GM23248 (cell line): ENCODE measurements at places on chromosomes 16 and 17. TPM values are rescaled to one million over a fixed set of nuclear protein-coding genes. Genes with fewer than 3 reads are reported as not detected.

DNA sequence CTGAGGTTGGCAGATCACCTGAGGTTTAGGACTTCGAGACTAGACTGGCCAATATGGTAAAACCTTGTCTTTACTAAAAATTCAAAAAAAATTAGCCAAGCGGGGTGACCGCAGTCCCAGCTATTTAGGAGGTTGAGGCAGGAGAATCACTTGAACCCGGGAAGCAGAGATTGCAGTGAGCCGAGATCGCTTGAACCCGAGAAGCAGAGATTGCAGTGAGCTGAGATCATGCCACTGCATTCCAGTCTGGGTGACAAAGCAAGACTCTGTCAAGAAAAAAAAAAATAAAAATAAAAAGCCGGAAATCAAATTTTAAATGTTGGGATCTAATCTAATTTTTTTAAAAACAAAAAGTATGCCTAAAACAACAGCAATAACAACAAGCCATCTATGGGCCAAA is 56.3 kb downstream of the ABCC1 start:
- no peak for DNase-seq

DNA sequence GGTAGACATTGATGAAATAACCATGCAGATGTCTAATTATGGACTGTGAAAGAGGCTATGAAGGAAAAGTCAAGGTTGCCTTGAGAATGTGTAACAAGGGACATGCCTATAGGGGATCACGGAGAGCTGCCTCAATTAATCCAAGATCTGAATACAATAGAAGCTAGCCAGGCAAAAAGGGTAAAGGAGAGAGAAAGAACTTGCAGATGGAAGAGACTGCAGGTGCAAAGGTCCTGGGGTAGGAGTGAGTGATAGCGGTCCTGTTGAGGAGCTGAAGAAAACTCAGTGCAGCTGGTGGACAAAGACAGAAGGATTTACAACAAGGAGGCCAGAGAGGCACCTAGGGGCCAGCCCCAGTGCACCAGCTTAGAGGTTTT is 15.9 kb upstream of the TNS4 start:
- DNase-seq = no peak

GRCh38 chr17:74070998-74071679 is 132.3 kb upstream of the RPL38 start:
- DNase-seq = no peak

- DNase-seq = no peak
Measured at GRCh38 chr17:60752873-60753577, 75.4 kb downstream of the BCAS3 start.

- peak; percentile 89 for DNase-seq
Measured at GRCh38 chr17:76382803-76383545, 1.4 kb upstream of the SPHK1 start.

- no peak for DNase-seq
Measured at GRCh38 chr16:76942089-76942488, 248.9 kb upstream of the MON1B start.

DNA sequence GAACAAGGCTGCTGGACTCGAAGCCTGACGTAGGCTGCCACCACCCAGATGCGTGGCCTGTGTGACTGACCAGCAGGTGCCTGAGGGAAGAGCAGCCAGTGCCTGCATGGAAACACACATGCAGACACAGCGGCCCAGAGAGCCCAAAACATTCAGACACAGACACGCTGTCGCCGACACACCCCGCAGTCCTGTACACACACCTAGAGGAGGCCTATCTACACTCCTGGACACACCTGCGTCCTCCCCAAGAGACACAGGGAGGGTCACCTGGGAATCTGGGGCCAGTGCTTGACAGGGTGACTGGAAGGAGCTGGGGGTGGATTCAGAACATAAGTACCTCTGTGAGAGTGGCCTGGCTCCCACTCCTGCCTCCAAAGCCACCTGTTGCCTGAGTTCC is 6.1 kb upstream of the TSPOAP1 start:
- DNase-seq = no peak

- peak; percentile 18 for DNase-seq
Measured at GRCh38 chr17:40633871-40634270, 13.7 kb downstream of the SMARCE1 start.

DNA sequence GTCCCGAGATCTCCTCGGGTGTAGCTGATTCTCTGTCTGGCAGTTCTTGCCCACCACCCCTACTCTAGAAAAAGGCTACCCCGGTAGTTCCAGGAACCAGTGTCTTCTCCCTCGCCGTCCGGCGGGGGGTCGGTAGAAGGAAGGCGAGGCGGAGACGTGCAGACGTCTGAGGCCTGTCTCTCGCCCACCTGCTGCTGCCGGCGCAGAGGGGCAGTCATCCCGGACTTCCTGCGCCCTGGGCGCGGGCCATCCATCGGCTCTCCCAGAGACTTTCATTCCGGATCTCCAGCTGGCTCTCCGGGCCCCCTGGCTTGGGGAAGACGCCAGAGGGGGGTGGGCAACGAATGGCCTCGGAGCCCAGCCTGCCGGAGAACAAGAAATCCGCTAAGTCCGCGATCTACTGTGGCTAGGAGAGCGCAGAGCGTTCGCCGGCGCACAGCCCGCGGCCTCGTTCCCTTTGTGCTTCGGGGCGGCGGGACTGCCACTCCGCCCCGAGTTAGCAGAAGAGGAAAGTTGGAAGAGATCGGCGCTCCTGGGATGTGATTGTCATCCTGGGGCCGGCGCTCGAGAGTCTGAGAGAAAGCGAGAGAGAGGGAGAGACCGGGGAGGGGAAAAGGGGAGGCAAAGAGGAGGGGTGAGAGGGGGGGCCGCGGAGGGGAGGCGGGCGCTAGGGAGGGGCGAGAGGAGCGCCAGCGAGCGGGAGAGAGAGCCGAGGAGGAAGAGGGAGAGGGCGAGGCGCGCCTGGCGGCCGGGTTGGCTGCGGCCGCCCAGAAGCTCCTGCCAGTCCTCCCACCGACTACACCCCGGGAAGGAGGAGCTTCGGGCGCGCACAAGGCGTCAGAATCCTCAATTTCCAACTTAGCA is at the start of gene IRX5:
Gene IRX5 (plus strand): TSS at position 861 of the 864 bp plus-strand sequence. CDS start 334 bp downstream, outside the sequence.
- peak; percentile 98 for DNase-seq

GRCh38 chr17:22512057-22512456 is 819.7 kb downstream of the KCNJ18 start:
- no peak for DNase-seq

GRCh38 chr16:1073566-1074378 is 1.2 kb downstream of the SSTR5 start:
- no peak for DNase-seq

DNA sequence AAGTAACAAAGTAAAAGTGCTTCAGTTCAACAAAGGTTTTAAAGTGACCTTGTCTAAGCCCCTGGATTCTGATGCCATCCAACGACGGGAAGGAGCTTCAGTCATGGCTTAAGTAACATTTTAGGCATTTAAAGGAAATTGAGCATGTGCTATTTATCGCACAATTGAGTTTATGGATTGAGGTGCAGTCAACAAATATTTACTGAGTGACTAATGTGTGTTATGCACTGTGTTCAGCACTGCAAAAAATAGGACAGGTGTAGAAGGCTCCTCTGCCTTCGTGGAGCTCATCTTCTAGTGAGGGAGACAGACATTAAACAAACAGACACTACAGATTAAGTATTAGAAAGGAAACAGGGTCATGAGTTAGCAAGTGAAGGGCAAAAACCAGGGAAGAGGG is 12.5 kb downstream of the TMIGD1 start:
- no peak for DNase-seq

DNA sequence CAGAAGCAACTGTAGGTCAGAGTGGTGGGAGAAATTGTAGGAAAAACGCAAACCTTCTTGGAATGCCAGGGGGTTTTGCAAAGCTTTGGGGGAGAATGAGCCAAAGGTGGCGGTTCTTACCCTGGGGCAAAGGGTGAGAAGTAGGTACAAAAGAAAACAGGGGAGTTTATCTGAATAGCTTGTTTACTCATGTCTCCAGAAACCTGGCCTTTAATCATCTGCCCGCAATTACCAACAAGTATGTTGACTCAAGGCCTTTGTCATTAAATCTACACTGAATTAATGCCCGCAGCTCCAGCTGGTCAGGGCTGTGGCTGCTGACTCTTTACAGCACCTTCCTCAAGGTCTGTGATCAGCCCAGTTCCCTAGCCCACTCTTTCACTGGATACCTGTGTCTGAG is 320.1 kb downstream of the CBLN1 start:
- DNase-seq = no peak

GRCh38 chr17:41118721-41119120 is 548 bp upstream of the KRTAP4-11 start:
- DNase-seq = no peak

DNA sequence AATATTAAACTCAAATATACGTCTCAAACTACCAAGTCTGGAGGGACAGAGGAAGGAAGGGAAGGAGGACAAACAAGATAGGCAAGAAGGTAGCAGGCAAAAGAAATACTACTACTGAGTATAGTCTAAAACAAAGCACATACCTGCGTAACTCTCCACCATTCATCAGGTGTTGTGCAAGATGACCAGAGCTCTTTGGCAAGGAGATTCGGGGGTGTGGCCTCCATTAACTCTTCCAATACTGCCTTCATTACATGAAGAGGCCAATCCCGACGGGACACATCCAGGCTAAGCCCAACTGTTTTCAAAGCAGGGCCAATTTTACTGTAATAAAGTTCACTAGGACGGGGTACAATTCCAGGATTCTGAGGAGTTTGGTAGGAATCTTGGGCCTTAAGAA is 38.2 kb upstream of the ARL6IP1 start:
- DNase-seq = no peak

DNA sequence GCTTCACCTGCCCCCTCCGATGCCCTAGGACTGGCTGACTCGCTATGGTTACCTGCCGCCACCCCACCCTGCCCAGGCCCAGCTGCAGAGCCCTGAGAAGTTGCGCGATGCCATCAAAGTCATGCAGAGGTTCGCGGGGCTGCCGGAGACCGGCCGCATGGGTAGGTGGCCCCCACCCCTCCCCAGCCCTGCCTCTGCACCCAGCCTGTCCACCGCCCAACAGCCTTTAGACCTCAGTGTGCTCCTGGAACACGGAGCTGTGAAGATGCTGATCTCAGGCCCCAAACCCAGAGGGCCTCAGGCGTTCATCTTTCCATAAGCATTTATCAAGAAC is 993 bp downstream of the MMP25 start:
- DNase-seq = no peak

DNA sequence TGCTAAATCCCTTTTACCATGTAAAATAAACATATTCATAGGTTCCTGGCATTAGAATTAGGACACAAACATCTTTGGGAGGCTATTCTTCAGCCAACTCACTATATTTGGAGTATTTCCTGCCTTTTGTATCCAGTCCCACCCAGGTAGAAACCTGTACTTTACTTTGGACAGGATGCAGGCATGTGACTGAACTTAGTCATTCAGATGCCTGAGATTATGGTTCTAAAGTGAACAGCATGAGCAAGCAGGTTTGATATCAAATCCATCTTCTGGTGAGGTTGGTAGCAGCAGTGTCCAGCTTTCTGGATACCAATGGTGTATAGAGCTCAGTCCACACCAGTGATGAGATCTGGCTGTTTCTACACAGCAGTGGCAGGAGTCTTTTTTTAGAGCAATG is 20.2 kb downstream of the CA10 start:
- no peak for DNase-seq

DNA sequence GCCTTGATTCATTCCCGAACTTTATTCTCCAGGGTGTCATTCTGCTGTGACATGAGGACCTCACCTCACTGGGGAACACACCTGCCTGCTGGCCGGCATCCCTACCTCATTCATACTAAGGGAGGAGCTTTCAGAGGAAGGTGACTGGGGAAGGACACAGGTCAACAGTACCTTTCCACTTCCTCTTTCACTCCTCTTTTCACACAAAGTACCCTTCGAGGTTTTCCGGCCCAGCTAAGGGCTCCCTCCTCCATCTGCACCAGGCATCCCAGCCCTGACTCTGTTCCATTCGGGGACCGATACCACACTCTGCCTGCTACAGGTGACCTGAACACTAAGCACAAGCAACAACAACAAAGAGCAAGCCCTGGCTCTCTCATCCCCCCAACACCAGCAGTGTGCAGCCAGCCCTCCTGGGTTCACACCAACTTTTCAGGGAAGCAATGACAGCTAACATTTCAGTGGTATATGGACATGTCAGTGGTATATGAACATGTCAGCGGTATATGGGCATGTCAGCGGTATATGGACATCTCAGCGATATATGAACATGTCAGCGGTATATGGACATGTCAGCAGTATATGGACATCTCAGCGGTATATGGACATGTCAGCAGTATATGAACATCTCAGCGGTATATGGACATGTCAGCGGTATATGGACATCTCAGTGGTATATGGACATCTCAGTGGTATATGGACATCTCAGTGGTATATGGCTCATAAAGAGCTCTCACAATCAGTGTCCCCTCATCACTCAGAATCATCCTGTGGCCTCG is 16.0 kb downstream of the TRIM25 start:
- no peak for DNase-seq

- DNase-seq = no peak
Measured at GRCh38 chr17:75238020-75238580, 23.3 kb downstream of the GGA3 start.

Gene DHRS7C
- not detected in 2 replicates for polyA plus RNA-seq

Gene SEZ6
- not detected in 2 replicates for polyA plus RNA-seq

Gene KRTAP9-6
- not detected in 2 replicates for polyA plus RNA-seq

Gene TMC8
- polyA plus RNA-seq = 0.09 TPM in 1 of 2 replicates, not detected in the other

Gene LRRC59
- 110 and 111 TPM in 2 replicates for polyA plus RNA-seq

Gene ZNF213
- 5.3 and 5.4 TPM in 2 replicates for polyA plus RNA-seq

Gene SEPTIN12
- polyA plus RNA-seq = not detected in 2 replicates

Gene SLC12A3
- not detected in 2 replicates for polyA plus RNA-seq

Gene TSNAXIP1
- polyA plus RNA-seq = 0.79 and 1.2 TPM in 2 replicates

Gene PIEZO1
- 89.7 and 95.3 TPM in 2 replicates for polyA plus RNA-seq

Gene PSMD7
- polyA plus RNA-seq = 155 and 160 TPM in 2 replicates

Gene HSPB9
- 0.34 TPM in 1 of 2 replicates, not detected in the other for polyA plus RNA-seq
